ENCODE measurements at places on chromosomes 6 and 20.

DNA sequence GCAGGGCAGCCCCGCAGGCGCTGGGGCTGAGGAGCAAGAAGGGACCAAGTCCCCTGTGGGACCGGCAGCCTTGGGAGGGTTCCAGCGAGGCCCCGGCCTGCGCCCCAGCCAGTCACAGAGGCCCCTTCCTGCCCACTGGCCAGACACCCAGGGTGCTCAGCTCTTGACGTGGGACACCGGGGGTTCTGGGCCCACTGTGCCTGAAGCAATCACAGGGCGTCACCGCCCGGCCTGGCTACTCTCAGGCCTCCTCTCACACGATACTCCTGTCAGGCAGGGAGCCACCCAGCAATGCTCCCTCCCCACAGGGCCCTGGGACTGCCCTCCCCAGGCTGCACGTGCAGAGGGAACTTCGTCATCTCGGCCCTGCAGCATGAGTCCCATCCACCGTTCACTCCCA, 14.5 kb downstream of the TAF4 start:
- DNase-seq: no peak

GRCh38 chr6:107401573-107401972, 57.8 kb downstream of the PDSS2 start:
- DNase-seq: no peak

GRCh38 chr6:88179692-88180091, 13.5 kb upstream of the CNR1 start:
- DNase-seq: no peak

- DNase-seq: no peak
Measured at GRCh38 chr6:90456001-90456400, 130.9 kb downstream of the MAP3K7 start.

- DNase-seq: no peak
Measured at GRCh38 chr6:125612345-125612846, 137.0 kb upstream of the HEY2 start.

DNA sequence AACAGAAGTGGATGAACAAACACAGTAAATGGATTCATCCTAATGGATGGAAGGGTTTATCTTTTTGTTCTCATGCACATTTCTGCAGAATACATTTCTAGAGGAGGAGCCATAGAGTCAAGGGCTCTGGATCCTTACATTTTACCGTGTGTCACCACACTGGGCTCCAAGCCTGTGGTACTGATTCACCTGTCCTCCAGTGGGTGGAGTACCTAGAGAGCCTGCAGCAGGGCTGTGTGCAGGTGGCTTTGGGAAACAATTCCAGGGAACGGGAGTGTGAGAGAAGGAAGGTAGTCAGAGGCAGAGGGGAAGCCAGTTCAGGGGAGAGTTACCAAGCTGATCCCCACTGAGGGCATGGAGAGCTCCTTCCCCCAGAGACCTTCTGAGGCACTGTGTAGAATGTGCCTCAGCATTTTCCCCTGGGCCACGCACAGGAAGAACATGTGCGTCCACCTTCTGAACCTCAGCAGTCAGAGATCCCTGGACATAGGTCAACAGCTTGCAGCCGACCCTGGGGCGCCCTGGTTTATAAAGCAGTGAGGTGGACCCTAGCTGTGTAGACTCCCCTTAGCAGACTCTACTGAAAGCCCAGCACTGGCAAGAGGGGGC, 85.3 kb upstream of the SLC22A23 start:
- no peak for DNase-seq

- no peak for DNase-seq
Measured at GRCh38 chr20:25553819-25554296, 31.5 kb downstream of the NINL start.

- no peak for DNase-seq
Measured at GRCh38 chr6:7727086-7727945, 1.4 kb downstream of the BMP6 start.

DNA sequence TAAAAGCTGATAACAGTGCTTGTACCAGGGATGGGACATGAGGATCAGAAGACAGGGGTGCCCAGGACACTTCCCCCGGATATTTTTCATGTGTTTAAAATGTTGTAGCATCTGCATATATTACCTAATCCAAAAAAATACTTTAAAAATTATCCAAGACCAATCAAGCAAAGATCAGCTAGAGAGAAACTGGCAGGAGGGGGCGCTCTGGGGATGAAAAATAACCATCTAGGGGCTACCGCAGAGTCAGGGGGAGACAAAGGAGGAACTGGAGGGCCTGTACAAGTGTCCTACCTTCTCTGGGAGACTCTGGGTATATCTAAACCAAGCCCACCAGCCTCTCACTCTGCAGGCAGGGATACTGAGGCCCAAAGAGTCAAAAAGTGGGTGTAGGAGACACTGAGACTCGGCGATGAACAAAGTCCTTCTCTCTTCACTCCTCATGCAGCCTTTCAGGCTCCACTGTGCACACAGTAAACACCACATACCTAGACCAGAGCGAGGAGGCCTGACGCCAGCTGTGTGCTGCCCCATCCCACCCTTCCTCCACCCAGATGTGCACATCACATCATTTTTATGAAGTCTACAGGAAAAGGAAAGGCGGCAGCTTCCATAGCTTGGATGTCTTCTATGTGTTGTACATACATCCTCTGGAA, 9.8 kb downstream of the RIMS4 start:
- no peak for DNase-seq

GRCh38 chr6:14704383-14705271, 541.2 kb upstream of the JARID2 start:
- no peak for DNase-seq

DNA sequence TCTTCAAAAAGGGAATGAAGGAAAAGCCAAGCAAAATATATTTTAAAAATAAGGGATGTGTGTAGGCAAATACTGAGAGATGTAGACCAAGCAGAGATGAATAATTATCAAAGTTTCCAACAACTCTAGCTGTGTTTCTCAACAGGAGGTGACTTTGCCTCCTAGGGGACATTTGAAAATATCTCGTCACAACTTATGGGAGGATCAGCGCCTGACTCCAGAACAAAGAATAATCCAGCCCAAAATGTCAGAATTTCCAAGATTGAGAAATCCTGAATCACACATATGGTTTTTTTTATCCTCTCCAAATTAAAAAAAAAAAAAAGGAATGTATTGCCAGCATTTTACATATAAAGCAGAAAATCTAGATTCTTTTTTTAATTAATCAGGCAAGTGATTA, 241.2 kb upstream of the ZFP64 start:
- no peak for DNase-seq

GRCh38 chr20:59789686-59790085, 143.8 kb downstream of the SYCP2 start:
- no peak for DNase-seq

DNA sequence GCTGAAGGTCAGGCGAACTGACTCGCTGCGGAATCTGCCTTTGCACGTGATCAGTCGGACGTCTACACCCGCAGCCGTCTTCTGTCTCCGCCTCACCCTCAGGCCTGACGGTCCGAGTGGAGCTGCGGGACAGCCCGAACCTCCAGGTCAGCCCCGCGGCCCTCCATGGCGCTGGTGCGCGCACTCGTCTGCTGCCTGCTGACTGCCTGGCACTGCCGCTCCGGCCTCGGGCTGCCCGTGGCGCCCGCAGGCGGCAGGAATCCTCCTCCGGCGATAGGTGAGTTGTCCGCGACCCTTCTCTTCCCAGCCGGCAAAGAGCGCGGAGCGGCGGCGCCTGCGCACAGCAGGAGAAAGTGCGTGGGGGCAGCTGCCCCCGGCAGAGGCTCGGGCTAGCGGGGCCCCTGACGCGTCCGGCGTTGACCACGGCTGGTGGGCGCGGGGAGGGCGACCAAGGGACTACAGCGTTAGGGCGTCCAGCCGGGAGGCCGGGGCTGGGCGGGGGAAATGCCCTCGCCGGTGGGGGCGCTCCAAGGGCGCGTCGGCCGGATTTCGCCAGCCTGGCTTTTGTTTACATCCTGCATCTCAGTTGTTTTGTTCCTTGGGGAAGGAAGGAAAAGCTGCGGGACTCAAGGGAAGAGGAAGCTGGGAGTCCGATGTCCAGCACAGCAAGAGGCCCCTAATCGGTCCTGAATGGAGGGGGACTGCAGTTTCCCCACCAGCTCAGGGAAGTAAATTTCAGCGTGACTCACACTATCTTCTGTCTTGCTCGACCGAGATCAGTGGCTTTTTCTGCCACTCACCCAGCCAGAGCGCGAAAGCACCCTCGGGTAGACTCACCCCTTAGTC, at the start of gene SMPDL3A:
Gene SMPDL3A, plus strand, starts transcription at position 77 of the 846 bp plus-strand sequence. Its CDS starts 89 bp downstream, at position 166.
- no peak for DNase-seq
